ENCODE measurements at places on chromosomes 2 and 18.

DNA sequence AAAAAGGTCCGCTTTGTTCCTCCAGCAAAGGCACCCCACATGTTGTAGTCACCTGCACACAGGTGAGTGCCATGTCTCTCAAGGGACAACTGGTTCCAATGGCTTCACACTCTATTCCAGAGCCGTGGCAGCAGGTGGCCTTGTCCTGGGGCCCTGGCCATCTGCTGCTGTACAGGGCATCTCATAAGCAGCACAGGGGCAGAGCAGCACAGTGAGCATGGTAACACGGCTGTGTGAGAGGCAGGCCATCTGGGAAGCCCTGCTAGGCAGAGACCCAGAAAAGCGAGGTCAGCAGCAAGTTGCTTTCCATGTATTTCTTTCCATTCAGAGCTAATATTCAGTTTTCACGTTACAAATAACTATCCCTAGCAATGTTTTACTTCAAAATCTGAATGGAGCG is 54.7 kb downstream of the CMPK2 start:
- no peak for DNase-seq

GRCh38 chr2:147198651-147199171 is 646.1 kb upstream of the ACVR2A start:
- no peak for DNase-seq

DNA sequence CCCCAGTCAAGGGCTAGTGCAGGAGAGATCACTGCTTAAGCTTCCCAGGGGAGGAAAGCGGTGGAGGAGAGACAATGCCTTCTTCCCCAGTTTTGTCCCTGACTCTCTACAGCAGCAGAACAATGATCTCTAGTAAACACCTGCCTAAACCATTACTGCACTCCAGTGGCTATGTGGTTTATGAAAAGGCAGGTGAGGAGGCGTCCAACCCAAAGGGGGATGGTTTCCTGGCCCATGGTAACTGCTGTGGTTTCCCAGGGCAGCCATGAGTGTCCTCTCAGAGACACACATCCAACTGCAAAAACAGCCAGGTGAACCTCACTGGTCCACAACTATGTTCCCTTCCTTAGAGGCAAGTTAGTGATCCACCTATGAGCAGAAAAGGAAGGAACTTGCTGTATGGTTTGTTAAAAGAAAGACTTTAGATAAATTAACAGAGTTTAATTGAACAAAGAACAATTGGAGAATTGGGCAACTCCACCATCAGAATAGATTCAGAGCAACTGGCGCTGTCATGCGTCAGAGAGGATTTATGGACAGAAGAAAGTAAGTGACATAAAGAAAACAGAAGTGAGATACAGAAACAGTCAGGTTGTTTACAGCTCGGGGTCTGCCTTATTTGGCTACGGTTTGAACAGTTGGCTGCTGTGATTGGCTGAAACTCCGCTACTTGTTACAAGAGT is 4.8 kb upstream of the TTC39C start:
- DNase-seq = peak; percentile 61

- no peak for DNase-seq
Measured at GRCh38 chr2:120247851-120248250, 4.8 kb upstream of the RALB start.
